ENCODE measurements at places on chromosomes 6 and 20.

DNA sequence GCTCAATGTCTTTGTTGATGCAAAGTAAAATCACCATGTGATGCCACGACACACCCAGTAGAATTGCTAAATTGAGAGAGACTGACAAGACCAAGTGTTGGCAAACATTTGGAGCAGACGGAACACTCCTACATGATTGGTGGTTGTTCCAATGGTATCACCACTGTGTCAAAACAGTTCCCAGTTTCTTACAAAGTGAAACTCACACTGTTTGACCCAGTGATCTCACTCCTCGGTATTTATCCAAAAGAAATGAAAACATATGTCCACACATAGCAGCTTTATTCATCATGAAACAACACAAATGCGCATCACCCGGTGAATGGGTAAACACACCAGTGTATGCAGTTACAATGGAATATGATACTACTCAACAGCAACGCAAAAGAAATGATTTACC lies 74.0 kb upstream of the SULF2 start:
- DNase-seq = no peak

GRCh38 chr20:4014031-4014474 lies 1.3 kb downstream of the RNF24 start:
- peak; percentile 59 for DNase-seq

GRCh38 chr20:61886721-61887595 lies 178.7 kb downstream of the TAF4 start:
- peak; percentile 32 for DNase-seq

- DNase-seq = no peak
Measured at GRCh38 chr6:166483573-166484250, 101.0 kb upstream of the MPC1 start.

DNA sequence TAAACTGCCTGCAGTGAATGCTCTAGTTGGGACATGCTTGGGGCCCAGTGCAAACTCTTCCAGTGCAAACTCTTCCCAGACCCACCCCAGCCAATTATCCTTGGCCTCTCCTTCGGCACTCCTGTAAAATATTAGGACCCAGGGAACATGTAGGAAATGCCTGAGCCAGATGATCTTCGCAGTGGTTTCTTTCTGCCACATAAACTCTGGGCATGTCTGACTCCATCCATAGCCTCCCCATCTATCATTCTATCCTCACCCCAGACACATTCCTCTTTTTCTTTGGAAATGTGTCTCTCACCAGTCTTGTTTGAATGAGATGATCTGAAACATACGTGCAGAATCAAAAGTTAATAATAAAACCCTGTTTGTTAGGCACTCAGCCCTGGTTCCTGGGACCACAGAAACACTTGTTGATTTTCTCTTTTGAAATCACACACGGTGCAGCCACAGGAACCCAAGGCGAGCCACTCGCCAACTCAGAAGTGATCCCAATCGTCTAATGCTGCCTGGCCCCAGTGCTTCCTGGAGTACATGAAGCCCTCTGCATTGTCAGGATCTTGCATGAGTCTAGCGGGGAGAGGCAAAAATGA lies 108.9 kb upstream of the CST7 start:
- no peak for DNase-seq

- DNase-seq = no peak
Measured at GRCh38 chr20:61896058-61896961, 169.4 kb downstream of the TAF4 start.

- DNase-seq = no peak
Measured at GRCh38 chr6:106146852-106147351, 60.8 kb downstream of the PRDM1 start.

GRCh38 chr6:169240591-169241390 lies 12.9 kb downstream of the THBS2 start:
- DNase-seq = no peak

DNA sequence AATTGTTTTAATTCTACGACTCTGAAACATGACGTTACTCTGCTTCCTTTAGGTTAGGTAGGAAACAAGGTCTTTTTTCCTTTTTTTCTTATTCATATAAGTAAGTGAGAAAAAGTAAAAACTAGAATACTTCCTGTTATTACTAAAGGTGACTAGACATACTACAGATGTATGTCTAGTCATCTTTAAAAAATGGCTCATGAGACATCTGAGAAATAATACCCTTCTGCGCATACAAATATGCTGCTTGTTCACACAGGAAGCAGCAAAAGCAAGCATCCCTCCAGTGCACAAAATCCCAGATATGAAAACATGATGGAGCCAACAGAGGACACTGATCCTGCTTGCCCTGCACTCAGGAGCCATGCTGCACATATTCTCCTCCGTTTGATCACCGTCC lies 699.1 kb downstream of the EPM2A start:
- no peak for DNase-seq

GRCh38 chr6:54801669-54802068 lies 44.9 kb upstream of the FAM83B start:
- no peak for DNase-seq

DNA sequence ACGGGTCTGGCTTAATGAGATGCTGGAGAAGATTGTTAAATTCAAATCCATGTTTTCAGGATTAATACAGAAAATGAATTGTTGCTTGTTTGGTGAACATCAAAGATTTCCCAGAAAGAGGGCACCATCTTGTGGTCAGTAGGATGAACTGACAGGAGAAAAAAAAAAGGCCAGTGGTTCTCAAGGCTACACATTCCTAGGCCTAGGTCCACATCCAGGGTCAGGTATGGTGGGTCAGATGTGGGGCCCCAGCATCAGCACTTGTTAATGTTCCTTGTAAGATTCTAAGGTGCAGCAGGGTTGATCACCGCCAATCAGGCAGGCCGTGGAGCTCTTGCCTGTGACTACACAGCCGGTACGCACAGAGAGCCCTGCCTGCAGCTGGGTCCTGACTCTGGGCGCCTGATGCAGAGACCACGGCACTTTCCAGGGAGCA lies 34.0 kb upstream of the FOXO3 start:
- no peak for DNase-seq

- no peak for DNase-seq
Measured at GRCh38 chr6:43517505-43518357, 842 bp downstream of the POLR1C start.

DNA sequence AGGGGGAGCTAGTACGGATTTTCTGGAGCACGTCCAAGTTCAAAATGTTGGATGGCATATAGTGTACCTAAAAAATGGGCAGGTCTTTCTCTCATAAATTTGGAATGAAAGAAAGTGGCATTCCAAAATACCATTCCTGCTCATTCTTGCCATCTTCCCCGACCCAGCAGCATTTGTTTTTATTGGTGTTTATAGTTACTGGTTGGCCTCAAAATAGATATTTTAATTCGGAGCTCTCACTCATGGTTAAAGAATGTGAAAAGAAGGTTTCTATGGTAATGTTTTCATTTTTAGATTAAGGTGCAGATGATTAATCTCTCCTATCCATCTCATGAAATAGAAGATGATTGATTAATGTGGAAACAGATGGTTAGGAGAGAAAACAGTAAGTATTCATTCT lies 204.5 kb downstream of the HIVEP2 start:
- DNase-seq = no peak

DNA sequence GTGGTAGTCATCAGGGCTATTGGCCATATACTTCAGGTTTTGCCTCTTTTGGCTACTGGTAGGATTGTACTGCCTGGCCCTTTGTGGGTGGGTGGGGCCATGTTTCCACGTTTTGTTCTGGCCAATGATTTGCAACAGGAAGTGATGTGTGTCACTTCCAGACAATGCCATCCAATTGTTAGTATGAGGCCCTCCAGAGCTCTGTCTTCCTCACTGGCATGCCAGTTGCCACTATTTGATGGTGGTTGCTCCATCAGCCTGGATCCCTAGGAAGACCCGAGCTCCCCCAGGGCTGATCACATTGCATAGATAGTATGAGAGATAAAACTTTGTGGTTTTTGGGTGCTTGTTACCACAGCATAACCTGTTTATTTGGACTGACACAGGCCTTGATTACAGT lies 7.7 kb upstream of the LRRN4 start:
- no peak for DNase-seq

GRCh38 chr6:90175627-90176538 lies 120.8 kb downstream of the BACH2 start:
- DNase-seq = no peak

DNA sequence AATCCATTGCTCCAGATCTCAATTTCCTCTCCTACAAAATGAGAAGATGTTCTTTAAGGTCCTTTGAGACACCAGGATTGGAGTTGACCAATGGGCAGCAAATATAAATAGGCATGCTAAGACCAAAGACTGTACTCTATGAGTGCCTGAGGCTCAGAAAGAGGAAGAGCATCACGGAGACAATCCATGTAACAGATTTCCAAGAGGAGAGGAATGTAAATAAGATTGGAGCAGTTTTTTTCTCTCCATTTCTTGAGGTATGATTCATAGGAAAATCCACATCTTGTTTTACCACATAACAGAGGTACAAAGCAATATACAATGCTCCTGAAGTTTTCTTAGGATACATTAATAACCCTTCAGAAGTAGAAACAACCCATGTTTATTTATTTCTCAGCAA lies 109.8 kb downstream of the UBE3D start:
- no peak for DNase-seq

DNA sequence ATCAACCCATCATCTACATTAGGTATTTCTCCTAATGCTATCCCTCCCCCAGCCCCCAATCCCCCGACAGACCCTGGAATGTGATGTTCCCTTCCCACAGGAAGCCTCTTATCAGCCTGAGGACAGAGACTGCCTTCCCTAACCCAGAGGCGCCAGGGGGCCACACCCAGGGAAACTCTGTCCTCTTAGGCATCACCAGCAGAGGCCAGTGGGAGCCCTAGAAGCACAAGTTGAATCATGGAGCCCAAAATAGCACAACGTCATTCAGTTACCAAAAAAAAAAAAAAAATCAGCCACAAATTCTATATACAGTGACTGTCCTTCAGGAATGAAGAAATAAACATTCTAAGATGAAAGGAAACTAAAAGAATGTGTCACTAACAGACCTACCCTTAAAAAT lies 625.7 kb downstream of the TFAP2A start:
- DNase-seq = no peak

- no peak for DNase-seq
Measured at GRCh38 chr20:62405108-62405980, 1.7 kb downstream of the CABLES2 start.

- no peak for DNase-seq
Measured at GRCh38 chr6:6661191-6661590, 72.7 kb downstream of the LY86 start.

DNA sequence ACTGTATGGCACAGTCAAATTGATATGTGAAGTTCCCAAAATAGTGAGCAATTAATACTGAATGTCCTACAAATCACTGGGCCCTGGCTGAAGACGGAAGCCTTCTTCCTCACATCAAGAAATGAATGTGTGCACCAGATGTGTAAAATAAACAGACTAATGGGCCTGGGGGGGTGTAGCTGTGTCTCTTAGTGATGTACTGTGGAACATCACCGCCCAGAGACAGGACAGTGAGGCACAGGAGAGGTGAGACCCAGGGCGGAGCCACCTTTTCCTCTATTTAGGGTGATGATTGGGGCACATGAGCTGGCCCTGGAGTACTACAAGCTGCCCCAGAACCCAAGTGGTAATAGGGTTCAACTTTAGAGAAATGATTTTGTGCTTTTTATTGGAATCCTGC lies 368.5 kb upstream of the ARID1B start:
- DNase-seq = no peak

- DNase-seq = no peak
Measured at GRCh38 chr6:46370622-46371021, 120.6 kb downstream of the RCAN2 start.

GRCh38 chr20:30281584-30282197 lies 975.8 kb upstream of the DEFB115 start:
- DNase-seq = no peak

- no peak for DNase-seq
Measured at GRCh38 chr6:63537201-63537958, 34.9 kb upstream of the LOC128125822 start.

DNA sequence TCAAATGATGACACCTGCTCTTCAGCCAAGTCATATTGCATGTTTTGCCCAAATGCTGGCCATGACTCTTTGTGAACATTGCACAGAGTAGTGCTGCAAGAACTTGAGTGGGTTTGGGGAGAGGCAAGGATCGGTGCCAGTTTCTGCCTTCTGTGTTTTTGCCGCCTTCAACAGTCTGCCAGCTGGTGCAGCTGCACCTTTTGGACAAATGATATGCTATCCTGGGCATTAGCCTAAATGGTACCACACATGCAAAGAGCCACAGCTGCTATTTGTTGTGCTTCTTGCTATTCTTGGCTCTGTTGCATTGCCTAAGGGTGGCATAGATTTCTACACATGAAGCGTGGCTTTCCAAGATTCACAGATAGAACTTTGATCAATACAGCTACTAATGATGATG lies 189.0 kb upstream of the CCN2 start:
- no peak for DNase-seq

DNA sequence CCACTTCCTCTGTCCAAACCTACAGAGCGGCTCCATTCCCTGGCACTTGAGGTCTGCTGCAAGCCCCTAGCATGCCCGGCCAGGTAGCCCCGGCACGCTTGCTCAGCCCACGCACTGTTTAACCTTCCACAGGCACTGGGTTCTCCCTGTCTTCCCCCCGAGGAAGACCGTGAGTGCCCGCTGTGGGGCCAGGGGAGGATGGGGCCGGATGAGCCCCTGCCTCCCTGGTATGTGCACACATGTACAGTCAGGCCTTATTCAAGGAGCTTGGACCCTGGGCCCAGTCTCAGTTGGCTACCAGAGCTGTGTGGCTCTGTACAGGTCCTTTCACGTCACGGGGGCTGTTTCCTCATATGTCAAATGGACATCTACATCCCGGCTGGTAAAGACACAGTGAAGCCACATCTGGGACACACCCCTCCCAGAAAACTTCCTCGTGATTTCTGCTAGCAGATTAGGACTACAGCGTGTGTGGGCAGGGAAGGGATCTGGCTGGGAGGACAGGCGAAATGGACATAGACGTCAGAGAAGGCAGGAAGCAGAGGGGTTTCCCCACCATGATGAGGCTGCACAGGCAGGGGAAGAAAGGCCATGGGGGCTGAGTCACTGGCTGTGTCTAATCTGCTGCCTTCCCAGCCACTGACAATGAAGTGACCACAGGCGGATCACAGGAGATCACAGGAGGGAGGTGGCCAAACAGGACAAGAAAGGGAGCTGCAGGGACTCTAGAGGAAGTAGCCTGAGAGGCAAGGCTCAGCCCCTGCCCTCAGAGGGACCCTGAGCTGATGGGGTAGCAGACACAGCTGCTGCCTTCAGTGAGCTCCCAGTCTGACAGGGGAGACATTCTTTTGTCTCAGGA lies 62.9 kb downstream of the MRPL14 start:
- DNase-seq = no peak

DNA sequence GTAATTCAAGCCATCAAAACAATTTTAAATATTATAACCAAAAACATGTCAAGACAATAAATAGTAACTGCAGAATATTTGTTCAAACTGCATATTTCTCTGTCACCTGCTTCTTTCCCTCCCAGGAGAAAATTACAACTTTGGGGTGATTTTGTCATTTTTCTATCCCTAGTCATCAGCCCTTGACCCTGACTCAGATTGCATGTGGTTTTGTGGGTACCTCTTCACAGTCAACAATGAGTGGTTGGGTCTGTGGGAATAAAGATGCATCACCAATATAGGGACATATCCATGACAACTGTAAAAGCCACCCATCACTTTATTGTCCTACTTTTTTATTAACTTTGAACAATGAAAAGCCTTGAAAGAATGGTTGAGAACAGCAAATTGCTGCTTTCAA lies 7.3 kb downstream of the COL10A1 start:
- no peak for DNase-seq
